ENCODE measurements at places on chromosomes 3 and 15. TPM values are rescaled to one million over a fixed set of nuclear protein-coding genes. Genes with fewer than 3 reads are reported as not detected.
A peak's percentile ranks its signal among the peaks of the same experiment; 100 is the strongest.

- no peak for DNase-seq
Observed at GRCh38 chr3:65867463-65868210, 171.1 kb downstream of the MAGI1 start.

- DNase-seq, result no peak
Observed at GRCh38 chr15:94258246-94258645, 26.9 kb downstream of the MCTP2 start.

GOLGA6L7 gene
- not detected for polyA plus RNA-seq

GOLGA6L10 gene
- 2.1 TPM for polyA plus RNA-seq

NMNAT3 gene
- polyA plus RNA-seq, result 21.1 TPM

SMCO1 gene
- polyA plus RNA-seq, result not detected

DNA sequence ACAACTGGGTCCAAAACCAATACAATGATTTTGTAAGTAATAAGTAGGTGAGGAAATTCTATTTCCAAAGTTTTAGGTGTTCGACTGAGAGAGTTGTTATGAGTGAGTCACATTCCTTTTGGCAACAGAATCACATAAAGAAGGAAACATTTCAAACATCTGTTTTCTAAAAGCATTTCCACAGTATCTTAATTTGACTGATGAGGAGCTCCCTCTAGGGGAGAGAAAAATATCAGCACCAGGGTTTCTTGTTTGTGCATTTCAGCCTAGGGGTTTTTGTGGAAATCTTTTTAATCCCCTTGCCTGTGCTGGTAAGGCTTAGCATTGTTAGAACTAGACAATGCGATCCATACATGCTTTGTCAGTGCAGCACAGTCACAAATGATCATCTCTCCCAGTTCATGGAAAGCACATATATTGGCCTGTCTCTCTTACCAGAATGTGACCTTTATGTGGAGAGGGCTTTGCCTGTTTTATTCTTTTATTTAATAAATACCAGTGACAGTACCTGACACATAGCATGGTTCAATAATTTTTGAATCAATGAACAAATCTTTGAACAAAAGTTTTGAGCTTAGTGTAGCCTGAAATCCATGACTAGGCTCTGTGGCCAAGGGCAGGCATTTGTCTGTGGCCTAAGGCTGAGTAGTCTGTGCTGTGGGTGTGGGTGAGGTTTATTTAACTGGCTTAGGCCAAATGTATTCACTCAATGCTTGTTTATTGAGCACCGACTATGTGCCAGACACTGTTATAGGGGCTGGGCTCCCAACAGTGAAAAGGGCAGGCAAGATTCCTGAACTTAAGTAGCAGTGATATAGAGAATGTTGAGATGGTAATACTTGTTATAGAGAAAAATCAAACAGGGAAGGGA lies 21.1 kb upstream of the IQCF6 start:
- DNase-seq, result no peak

- DNase-seq, result no peak
Observed at GRCh38 chr15:36498916-36499315, 80.5 kb upstream of the CDIN1 start.

DNA sequence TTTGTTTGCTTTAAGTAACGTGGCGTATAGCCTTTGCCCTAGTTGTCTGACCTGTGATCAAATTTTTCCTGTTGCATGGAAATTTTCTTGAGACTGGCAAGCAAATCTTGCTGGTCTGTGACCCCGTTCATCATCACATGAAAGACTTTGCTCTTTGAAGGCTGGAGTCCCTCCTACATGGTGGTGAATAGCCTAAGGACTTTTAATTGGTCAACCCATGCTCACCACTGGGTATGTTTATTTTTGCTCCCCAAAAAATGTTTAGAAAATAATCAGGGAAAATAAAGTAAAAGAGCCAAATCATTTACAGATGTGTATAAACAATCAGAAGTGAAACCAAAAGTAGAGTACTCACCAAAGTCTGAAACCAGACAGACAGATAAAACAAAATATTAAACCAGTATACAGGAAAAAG lies 1075.3 kb upstream of the ALCAM start:
- DNase-seq, result no peak

- DNase-seq, result peak; percentile 9
Observed at GRCh38 chr15:45100884-45101625, 12.9 kb downstream of the DUOX2 start.

FES gene
- 2.2 TPM for polyA plus RNA-seq

LSAMP gene
- polyA plus RNA-seq, result 13.0 TPM

ITIH1 gene
- 0.45 TPM for polyA plus RNA-seq

KLF13 gene
- polyA plus RNA-seq, result 52.7 TPM

PSMD6 gene
- polyA plus RNA-seq, result 68.6 TPM

LRRC31 gene
- not detected for polyA plus RNA-seq

GRCh38 chr3:115928376-115928775 lies 305.1 kb downstream of the GAP43 start:
- no peak for DNase-seq

GABRG3 gene
- 0.18 TPM for polyA plus RNA-seq

DNA sequence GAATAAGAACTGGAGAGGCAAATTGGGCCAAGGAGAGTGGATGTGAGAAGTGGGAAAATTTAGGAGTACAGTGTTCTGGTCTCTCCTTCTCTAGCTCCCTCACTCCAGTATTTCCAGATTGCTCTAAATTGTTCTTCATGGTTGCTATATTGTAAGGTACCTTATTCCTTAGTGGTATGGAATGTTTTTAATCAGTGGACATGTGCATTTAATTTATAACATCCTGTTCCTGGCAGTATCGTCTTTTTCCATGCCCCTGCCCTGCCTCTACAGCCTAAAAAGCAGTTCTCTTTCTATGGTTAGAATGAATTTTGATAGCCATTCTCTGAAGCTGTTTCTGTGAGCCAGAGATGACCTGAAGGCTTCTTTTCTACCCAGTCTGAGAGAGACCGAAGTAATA lies 180.5 kb downstream of the TCF12 start:
- DNase-seq, result no peak

- no peak for DNase-seq
Observed at GRCh38 chr3:156253150-156253549, 132.8 kb downstream of the KCNAB1 start.

HYKK gene
- polyA plus RNA-seq, result 9.4 TPM

MRPL3 gene
- 57.2 TPM for polyA plus RNA-seq

DLL4 gene
- 15.7 TPM for polyA plus RNA-seq

ZNF660 gene
- 4.5 TPM for polyA plus RNA-seq

DNA sequence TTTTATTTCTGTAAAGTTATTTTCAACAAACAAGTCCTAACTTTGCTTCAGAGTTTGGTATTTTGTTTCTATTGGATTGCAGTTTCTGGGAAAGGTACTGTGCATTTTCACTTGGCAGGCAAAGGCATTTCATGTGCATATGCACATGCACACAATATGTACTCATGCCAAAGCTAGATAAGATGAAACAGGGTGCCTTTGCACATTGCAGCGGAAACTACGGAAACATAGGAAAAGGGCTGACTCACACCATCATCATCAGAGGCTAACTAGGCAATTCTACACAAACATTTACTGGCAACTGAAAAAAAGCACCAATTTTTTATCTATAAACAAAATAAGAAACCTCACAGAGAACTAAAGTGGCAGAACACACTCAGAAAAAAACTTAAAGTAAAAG lies 550.6 kb upstream of the NECTIN3 start:
- no peak for DNase-seq

SLC12A1 gene
- polyA plus RNA-seq, result not detected

GRCh38 chr3:169509780-169510692 lies 153.5 kb downstream of the MECOM start:
- DNase-seq, result no peak

- DNase-seq, result no peak
Observed at GRCh38 chr3:186052096-186052840, 56.6 kb downstream of the ETV5 start.

GRCh38 chr3:38842266-38842965 lies 26.4 kb upstream of the SCN10A start:
- no peak for DNase-seq

GRCh38 chr15:98666841-98667240 lies 18.5 kb downstream of the IGF1R start:
- DNase-seq, result no peak

CLEC3B gene
- polyA plus RNA-seq, result 63.5 TPM

- no peak for DNase-seq
Observed at GRCh38 chr3:25781758-25782594, 1.3 kb downstream of the NGLY1 start.

DNA sequence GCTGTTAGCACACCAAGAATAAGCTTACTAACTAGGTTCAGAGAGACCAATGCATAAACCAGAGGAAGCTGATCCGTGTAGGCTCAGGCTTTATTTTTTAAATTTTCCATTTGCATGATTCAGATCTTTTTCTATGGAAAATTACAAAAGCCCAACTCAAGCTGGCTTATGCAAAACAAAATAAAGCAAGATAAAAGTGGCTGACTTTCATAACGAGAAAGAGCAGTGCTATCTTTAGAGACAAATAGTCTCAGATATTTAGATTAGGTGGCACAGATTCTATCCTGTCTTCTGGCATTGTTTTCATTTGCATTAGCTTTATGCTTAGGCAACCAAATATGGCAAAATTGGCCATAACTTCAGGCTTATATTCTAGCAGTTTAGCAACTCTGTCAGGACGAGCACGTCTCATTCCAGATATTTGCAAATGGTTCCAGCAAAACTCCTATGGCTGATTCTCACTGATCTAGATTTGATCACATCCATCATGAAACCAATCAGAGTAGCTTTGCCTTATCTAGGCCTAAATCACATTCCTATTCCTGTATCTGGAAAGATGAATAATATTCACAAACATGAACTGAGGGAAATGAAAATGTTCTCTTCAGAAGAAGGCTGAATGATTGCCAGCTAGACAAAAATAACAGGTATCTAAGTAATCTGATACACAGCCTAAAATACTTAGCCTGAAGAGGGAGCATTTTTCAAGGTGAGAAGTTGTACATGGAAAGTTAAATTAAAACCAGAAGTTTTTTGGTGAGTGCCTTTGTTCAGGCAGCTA lies 216.4 kb upstream of the DPPA4 start:
- DNase-seq, result no peak

- DNase-seq, result no peak
Observed at GRCh38 chr15:45799508-45799907, 164.7 kb downstream of the SQOR start.

PARP14 gene
- polyA plus RNA-seq, result 9.3 TPM

TMEM40 gene
- polyA plus RNA-seq, result 0.20 TPM

CP gene
- polyA plus RNA-seq, result 2.1 TPM

DNA sequence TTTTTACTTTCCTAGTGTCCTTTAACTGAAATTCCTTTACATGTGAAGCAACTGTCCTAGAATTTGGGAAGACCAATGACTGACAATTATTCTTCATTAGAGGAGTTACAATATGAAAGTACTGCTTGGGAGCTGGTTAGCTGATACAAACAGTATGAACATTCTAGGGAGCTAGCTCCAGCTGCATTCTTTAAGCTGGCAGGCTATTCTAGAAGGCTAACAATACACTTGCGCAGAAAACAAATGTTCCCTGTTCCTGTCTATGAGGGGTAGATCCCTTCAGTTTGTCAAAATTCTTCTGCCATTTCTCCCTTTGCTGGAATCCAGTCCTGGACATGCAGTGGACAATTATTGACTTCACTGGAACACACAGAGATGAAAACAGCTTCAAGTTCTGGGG lies 60.2 kb upstream of the NANOGP8 start:
- DNase-seq, result no peak

GRCh38 chr15:30859091-30859874 lies 44.4 kb upstream of the FAN1 start:
- no peak for DNase-seq

- DNase-seq, result no peak
Observed at GRCh38 chr3:49427586-49427985, 1.5 kb downstream of the NICN1 start.

DCBLD2 gene
- 31.7 TPM for polyA plus RNA-seq

DNA sequence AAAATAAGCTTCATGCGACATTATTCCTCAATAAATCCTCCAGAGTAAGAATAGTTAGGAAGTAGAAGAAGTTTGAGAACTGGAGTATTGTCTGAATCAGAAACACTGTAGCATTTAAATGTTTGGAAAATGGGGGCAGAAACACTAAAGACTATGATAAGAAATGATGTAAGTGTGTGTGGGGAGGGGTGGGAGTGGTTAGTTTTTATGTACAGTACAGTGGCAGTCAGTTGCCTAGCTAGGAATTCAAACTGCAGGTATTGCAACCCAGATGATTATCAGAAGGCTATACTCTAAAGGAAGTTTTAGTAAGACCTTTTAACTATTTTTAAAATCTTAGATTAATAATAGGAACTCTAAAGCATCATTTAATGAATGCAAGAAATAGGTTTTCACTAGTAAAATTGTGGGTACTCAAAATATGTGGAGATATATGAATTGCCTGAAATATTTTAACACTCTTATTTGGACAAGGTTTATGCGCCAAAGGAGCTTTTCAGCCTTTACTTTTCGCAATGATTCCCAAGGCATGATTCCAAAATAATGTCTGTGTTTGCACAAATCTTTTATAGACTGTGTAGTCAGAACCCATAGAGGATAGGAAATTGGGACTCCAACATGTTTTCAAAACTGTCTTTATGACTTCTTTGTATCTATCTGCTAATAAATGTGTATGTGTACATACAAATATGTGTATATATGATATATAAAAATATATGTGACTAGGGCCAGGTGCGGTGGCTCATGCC lies 8.0 kb upstream of the CCDC50 start:
- no peak for DNase-seq

- no peak for DNase-seq
Observed at GRCh38 chr3:105933871-105934270, 65.1 kb upstream of the CBLB start.

GRCh38 chr3:192505731-192506130 lies 221.6 kb downstream of the FGF12 start:
- no peak for DNase-seq

All from ovary (tissue), 10 donors.